Peyer's patch (tissue), 4 donors: ENCODE measurements at places on chromosomes 5 and 9. TPM values are rescaled to one million over a fixed set of nuclear protein-coding genes. Genes with fewer than 3 reads are reported as not detected.

- no peak for DNase-seq
Observed at GRCh38 chr5:10534561-10535530, 29.0 kb upstream of the ANKRD33B start.

- DNase-seq: no peak
Observed at GRCh38 chr9:91844190-91844589, 105.8 kb downstream of the ROR2 start.

DNA sequence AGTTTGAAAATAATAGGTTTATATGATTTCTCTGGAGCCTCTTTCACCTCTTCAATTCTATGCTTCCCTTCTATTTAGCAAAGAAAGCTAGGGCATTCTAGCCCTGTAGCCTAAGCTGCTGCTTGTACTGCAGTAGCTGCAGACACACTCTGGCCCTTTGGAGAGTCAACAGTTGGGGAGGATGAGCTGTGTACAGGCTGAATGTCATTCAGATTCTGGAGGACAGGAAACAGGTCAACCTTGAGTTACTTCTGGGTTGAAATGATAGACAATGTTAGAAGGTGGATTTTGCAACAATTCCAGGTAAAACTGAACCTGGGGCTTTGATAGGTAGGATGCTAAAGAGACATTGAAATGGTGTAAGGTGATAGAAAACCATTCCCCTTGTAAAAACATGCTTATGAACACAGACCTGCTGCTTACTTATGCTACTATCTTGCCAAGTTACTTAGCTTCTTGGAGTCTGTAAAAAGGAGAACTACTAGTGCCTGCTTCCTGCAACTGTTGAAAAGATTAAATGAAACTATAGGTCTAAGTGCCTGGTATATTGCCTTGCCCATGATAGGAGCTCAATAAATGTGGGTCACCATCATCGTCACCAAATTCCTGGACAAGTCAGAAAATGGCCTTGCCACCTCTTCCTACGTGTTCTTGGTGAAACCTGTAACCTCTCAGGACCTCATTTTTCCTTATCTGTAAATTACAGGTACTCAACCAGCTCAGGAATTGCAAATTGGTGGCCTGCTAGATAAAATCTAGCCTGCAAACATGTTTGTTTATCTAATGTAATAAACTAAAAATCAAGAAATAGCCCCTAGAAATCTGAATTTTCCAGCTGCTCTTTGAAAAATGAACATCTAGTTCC lies 83.7 kb downstream of the GALNT10 start:
- DNase-seq: no peak

GRCh38 chr5:9268226-9268625 lies 277.6 kb downstream of the SEMA5A start:
- DNase-seq: no peak

DNA sequence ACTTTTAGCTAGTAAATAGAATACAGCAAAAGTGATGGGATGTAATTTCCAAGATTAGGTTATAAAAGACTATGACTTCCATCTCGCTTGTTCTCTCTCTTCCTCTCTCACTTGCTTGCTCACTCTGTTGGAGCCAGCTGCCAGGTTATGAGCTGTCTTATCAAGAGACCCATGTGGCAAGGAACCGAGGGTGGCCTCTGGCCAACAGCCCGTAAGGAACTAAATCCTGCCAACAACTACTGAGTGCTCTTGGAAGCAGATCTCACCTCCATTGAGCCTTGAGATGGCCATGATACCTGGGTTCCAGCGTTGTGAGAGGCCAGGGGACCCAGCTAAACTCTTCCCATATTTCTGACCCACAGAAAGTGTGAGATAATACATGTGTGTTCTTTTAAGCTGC lies 636.1 kb downstream of the ACTL7B start:
- no peak for DNase-seq

- DNase-seq: no peak
Observed at GRCh38 chr5:32270946-32271345, 41.8 kb downstream of the MTMR12 start.

LHX3 gene
- total RNA-seq: not detected

DNA sequence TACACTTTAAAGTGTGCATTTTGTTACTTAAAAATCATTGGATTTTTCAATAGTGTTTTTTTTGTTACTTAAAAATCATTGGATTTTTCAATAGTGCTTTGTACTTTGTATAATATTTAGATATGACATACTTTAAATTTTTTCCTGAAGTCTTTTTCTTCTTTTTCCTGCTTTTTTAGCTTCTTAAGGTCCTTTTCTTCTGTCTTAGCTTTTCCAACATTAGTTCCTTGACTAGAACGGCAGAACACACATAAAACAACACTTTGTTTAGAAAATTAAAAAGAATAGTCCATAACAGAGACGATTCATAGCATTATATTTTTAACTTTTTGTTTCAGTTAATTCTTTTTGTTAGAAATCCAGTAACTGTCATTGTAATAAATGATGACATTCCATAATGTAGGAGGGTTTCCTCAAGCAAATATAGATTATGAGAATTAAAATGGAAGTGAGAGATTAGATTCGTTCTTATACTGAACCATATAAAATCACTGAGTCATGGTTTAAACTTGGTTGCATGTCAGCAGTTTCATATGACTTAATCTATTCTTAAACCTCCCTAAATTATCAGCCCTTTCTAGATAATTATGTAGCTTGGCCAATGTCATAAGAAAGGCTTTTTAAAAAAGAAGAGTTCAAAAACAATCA lies 45.3 kb upstream of the RICTOR start:
- no peak for DNase-seq

DNA sequence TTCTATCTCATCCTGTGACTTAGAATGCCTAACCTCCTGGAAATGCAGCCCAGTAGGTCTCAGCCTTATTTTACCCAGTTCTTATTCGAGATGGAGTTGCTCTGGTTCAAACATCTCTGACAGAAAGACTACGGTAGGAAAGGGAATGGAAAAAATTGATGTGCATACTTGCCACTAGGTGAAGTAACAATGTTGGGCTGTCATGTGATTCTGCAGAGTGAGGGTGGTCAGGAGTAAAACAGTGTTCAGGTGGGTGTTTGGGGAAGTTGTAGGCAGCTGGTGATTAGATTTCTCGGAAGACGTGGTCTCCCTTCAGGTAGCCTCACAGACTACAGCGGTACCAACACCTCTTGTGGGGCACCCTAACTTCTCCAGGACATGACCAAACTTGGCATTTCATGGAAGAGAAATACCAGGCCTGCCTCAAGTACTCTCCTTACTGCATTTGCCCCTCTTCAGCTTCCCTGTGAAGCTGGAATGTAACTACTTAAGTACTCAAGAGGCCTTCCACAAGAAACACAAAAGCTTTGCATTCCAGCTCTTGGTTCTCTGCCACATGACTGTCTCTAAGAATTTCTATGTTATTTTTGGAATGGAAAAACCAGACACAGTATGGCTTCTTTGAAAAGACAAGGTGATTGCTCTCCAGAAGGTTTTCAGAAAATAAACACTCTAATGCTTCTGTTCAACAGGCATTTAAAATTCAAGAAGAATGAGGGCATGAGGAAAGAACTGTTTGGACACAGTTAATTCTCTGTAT lies 17.4 kb upstream of the ENTREP1 start:
- no peak for DNase-seq

- DNase-seq: no peak
Observed at GRCh38 chr5:68375540-68375939, 160.0 kb downstream of the PIK3R1 start.
